Stimulated activated CD4-positive, alpha-beta T cell treated with anti-CD3 and anti-CD28 coated beads, Interleukin-1b, Interleukin-23, amount 100 ng/mL, for 1 hour (primary cell): ENCODE measurements at places on chromosomes 1 and 21.

DNA sequence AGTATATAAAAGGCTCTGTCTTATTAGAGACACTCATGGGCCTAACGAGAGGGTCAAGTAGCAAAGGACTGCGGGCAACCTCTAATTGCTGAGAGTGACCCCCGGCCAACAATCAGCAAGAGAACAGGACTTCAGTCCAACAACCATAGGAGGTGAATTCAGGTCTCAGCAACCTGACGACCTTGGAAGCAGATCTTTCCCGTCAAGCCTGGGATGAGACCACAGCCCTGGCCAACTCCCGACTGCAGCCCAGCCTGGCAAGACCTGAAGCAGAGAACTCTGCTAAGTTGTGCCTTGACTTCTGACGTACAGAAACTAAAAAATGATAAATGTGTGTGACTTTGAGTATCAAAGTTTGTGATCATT lies 5.7 kb downstream of the ECHDC2 start:
- no peak for DNase-seq

DNA sequence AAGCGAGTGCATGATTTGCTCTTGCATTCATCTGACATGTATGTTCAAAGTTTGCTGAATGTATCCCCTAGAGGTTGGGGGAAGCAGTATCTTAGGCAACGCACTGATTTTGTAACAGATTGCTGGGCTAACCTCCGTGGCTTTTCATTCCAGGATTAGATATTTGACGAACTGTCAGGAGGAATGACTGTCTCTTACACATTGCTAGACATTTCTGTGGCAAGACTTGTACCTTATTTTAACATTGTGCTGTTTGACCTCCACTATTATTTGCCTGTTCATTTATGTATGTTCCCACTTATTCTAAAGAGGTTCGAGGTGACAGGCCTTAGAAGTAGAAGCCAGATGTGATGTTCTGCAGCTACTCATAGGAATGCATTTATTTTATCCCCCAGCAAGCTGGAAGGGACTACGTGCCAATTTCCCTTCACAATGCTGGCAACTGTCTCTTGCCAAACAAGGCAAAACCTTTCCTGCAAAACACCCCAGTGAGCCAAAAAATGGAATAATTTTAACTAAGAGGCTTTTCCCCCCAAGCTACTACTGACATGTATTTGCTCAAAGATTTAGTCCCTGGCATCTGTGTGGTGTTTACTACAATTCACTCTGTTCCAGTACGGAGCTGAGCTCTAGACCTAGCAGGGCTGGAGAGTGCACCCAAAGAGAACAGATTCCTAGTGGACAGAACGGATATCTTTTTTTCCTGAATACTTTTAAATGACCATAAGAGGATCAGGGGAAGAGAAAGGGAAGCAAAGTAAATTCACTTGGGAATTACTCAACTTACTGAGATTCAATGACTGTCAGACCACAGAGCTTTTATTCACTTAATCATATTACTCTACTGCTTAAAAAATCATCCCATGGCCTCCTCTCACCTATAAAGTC lies 646.2 kb downstream of the SMYD3 start:
- no peak for DNase-seq

DNA sequence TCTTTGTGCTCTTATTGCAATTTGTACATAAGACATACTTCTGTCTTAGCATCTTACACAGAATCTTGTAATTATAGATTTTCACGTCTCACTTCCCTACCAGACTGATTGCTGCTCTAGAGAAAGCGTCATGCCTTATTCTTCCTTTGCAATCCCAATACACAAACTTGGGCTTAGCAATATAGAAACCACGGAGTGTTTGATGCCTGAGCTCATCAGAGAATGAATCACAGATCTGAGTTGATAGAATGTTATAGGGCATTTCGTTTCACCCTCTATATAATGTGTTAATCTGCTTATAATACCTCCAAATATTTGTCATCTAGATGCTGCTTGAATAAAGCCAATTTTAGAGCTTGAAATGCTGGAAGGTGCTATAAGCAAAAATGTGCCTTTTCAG lies 6.6 kb downstream of the FMO1 start:
- DNase-seq = no peak

DNA sequence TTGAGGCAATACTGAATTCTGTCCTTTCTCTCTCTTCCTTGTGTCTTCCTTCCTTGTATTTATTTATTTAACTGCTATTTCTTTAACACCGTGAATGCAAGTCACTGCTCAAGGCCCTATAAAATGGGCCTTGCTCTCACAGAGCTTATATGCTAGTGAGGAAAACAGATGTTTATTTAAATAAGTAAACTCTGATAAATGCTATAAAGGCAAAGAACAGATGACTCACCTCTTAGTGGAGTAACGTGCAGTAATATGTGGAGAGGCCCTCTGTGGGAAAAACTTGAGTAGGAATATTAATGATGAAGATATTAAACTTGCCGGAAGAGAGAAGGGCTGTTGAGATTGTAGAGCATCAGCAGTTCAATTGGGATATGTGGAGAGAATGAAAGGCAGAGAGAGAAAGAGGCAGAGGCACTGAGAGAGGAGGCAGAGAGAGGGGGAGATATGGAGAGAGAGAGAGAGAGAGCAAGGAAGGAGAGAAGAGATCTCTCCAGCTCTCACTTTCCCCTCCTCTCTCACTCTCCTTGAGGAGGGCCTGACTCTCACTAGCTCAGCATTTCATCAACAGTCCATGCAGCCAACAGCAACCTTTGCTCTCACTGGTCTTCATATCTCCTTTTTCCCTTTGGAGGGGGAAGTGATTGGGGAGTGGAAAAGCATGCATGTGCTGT lies 322.2 kb downstream of the LMX1A start:
- no peak for DNase-seq

GRCh38 chr1:218369688-218370511 lies 24.8 kb downstream of the TGFB2 start:
- no peak for DNase-seq

DNA sequence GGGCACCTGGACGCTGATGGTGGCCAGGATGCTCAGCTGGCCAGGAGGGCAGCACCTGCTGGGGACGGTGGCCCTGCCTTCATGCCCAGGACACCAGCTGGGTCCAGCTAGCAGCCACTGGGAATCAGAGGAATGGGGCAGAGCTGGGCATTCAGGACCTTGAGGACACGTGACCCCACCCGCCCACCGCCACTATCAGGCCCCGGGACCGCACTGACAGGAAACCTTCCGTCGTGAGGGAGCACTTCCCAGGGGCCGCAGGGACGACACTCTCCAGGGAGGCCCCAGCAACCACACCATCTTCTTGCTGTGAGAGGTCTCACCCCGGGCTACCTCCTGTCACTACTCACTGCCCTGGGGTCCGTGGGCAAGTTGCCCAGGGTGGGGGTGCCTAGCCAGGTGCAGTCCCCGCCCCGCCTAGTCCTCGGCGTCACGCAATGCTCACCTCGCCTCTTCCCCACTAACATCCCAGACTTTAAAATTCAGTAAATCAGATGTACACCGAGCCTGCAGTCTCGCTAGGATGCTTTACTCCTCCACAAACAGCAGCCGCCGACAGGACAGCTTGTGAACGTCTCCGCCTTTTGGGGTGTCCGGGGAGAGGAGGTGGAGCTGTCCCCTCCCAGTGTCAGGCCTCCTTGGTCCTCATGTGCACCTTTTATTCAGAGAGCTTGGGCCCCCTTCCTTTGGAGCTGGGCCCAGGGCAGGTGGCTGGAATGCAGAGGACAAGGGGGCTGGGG lies 4.9 kb downstream of the VWA1 start:
- no peak for DNase-seq

GRCh38 chr1:195082183-195082582 lies 1526.1 kb downstream of the KCNT2 start:
- no peak for DNase-seq

DNA sequence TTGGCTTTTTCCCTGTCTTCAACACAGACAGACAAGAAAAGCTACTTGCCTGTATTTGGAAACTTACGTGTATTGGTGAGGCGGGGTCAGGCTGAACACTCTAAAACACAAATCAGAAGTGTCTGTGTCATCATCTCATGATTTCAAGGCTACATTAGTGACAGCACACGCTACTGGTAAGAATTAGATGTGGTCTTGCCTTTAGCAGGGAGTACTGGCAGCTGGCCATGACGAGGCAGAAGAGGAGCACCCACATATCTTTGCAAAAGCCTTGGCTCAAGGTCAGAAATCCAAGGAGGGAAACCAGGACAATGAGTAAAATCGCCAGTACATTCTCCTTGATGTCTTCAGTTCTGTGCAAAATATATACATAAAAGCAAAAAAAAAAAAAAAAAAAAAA lies 77.7 kb downstream of the PCNX2 start:
- no peak for DNase-seq

DNA sequence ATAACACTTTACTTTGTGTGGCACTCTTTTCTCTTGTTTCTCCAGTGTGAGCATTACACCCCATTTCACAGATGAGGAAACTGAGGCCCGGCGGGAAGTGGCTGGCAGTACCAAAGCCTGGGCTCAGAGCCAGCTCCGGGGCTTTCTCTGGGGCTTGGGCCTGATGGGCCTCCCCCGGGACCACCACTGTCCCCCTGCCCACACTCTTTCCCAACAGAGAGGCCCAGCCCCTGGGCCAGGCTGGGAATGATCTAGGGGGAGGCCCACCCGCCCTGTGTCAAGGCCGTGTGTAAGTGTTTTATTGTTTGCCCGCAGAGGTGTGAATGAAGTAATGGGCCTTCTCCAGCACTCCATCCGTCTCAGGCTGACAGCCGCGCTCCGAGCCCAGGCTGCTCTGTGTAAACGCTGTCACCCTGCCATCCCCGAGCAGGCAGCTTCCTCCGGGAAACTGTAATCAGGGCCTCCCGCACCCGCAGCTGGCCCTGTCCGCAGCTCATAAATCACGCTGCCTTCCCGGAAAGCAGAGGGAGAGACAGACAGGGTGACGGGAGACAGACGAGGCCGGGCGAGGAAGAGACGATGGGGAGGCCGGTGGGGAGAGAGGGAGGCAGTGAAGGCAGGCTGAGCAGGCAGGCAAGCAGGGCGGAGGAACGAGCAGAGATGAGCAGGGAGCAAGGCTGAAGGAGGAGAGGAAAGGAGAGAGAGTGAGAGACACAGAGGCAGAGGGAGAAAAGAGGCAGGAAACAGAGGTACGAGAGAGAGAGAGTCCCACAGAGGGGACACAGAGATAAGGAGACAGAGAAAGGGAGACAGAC lies 109.7 kb upstream of the ZBTB40 start:
- DNase-seq = no peak

DNA sequence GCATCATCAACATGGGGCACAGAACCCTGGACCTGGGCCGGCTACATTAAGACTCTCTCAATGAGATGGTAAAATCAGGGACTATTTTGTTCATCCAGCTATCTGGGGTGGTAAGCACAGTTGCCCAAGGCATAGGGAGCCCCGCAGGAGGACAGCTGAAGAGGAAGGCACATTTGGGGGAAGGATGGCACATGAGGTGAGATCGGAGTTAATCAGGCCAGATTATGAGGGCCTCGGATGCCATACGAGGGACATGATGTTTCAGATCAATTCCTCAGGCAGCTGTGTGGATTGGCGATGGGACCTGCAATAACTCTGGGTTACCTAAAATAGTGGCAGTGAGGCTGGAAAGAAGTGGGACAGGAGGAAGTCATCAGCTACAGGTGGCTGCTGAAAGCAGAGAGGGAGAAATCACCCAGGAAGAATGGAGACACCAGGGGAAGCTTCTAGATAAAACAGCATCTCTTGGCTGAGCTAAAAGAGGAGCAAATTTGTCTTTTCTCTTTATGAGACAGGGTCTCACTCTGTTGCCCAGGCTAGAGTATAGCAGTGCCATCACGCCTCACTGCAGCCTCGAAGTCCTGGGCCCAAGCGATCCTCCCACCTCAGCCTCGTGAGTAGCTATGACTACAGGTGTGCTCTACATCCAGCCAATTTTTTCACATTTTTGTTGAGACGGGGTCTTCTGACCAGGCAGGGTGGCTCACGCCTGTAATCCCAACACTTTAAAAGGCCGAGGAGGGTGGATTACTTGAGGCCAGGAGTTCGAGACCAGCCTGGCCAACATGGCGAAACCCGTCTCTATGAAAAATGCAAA lies 21.1 kb downstream of the TOMM20 start:
- no peak for DNase-seq

- DNase-seq = no peak
These were observed 18.9 kb downstream of the SLC16A1 start for GRCh38 chr1:112937070-112937469.

- no peak for DNase-seq
These were observed 1748.4 kb downstream of the MRPL39 start for GRCh38 chr21:23858878-23859277.

GRCh38 chr1:26537951-26538352 lies 8.4 kb downstream of the RPS6KA1 start:
- no peak for DNase-seq

DNA sequence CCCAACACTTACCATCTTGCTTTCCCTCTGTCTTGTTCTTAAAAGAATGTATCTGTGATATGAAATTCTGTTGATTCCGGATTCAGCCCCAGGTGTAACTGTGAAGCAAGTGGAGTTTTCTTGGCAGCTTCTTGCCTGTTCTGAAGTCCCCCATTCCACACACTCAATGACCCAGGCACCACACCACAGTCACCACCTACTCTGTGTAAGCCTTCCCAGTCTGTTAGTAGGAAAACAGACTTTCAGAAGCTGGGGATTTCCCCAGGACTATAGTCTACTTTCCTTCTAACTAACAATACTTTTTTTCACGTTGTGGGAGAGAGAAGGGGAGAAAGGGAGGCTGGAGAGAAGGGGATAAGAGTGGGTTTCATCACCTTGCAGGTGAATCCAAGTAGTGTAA lies 299.1 kb upstream of the PROX1 start:
- DNase-seq = no peak

DNA sequence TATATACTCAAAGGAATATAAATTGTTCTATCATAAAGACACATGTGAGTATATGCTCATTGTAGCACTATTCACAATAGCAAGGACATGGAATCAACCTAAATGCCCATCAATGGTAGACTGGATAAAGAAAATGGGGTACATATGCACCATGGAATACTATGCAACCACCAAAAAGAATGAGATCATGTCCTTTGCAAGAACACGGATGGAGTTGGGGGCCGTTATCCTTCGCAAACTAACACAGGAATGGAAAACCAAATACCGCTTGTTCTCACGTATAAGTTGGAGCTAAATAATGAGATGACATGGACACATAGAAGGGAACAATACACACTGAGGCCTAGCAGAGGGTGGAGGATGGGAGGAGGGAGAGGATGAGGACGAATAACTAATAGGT lies 16.0 kb upstream of the SGIP1 start:
- DNase-seq = no peak

GRCh38 chr1:63928186-63929105 lies 154.6 kb downstream of the ROR1 start:
- no peak for DNase-seq
